KG1 (cell line): ENCODE measurements at places on chromosomes 1 and 21.

DNA sequence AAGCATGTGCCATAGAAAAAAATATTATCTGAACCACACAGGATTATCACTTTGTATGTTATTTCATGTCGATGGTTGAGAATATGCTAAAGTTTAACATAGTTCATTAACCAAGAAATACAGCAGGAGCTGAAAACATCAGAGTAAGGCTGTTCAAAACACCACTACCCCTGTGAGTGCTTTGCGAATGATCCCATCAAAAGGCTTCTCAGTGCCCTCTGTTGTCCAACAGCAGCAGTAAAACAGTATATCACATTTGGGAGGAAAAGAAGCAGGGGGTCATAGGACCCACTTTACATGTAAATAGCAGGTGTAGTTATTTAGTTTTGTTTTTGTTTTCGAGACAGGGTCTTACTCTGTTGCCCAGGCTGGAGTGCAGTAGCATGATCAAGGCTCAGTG, 289.4 kb upstream of the FMN2 start:
- DNase-seq: no peak

DNA sequence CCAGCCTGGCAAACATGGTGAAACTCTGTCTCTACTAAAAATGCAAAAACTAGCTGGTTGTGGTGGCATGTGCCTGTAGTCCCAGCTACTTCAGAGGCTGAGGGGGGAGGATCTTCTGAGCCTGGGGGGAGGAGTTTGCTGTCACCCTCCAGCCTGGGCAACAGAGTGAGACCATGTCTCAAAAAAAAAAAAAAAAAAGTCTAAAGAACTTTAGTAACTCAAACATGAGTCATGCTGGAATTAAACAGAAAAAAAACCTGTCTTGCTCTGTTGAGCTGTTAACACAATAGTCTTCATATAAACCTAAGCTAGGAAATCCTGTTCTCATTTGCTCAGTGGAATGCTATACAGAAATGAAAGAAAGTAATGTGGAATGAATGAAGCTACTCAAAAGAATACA, 16.7 kb upstream of the DISP1 start:
- no peak for DNase-seq

- DNase-seq: no peak
Observed at GRCh38 chr1:90640325-90640724, 76.8 kb downstream of the BARHL2 start.

- no peak for DNase-seq
Observed at GRCh38 chr1:84603223-84603622, 29.0 kb upstream of the CTBS start.

GRCh38 chr21:35716876-35717565, 343.3 kb downstream of the SETD4 start:
- DNase-seq: no peak

DNA sequence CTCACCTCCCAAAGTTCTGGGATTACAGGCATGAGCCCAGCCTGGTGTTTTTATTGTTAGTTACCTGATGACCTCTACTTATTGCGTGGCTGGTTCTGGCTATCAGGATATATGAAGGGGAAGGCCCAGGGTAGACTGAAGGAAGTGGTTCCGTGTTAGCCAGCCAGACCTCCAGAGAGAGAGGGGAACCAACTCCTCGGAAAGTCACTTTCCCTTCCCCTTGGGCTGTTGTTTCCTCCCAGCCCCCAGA, 2.5 kb upstream of the RCSD1 start:
- DNase-seq: no peak

DNA sequence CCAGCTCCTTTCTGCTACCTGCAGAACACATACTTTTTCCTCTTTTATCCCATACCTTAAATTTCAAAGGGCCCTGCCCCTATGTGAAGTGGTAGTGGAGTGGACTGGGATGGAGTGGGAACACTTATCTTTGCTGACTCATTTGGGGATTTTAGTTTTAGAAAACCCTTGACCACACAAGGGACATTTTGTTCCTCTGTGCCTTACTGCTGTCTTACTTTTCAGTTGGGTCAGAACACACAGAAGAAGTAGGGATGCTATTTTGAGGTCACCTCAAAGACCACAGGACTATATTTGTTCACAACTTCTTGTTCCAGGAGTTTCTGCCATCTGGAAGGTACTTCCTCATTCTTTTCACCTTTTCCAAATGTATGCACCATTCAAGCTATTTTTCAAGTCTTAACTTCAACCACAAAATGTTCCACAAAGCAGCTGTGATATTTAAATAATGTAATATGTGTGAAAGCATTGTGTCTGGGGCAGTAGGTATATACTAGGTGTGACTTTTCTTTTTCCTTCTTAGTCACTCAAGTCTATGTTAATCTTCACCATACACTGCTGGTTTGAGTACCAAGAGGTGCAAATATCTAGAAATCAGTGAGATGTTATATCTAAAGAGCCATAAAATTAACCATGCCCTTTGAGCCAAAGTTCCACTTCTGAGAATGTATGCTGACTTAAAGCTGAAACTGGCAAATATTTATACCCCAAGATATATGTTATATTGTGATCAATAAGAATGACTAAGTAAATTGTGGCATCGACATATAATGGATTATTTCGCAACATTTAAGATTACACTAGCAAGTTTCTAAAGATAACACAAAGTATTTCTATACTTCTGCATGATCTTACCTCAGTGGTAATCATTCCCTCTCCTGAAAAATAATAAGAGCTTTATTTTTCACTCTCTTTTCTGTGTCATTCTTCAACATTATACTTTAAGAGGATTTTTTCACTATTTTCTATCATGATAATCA, 308.5 kb downstream of the MRPL39 start:
- DNase-seq: no peak

- DNase-seq: no peak
Observed at GRCh38 chr1:193730017-193730416, 543.6 kb upstream of the B3GALT2 start.

- no peak for DNase-seq
Observed at GRCh38 chr1:31614414-31615005, 3.0 kb upstream of the HCRTR1 start.

GRCh38 chr1:65509912-65510680, 89.6 kb downstream of the LEPR start:
- no peak for DNase-seq

DNA sequence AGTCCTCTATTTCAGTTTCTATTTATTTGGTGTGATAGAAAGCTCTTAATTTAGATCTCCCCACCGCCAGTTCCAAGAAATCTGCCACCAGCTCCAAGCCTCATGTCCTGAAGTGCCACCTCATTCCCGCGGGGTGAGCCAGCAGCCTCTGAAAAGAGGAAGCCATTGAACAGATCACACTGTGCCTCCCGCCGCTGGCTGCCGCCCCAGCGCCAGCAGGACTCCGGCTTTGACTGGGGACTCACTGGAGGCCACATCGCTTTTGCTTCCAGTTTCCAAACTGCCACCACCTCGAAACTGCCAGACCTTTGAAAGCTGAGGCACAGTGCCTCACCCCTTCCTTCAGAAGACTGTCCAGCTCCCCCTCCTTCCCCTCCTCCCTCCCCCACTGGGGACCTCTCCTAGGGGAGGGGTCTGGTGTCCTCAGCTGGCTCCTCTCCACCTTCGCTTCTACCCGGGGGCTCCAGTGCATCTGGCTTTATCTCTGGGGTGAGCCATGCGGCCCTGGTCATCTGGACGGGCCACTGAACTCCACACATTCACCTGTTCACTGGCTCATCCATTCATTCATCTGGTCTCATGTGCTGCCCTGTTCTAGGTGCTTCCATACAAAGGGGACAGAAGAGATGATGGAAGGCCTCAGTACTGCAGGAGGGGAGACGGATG, 58.9 kb downstream of the VPS26C start:
- DNase-seq: peak; percentile 41

DNA sequence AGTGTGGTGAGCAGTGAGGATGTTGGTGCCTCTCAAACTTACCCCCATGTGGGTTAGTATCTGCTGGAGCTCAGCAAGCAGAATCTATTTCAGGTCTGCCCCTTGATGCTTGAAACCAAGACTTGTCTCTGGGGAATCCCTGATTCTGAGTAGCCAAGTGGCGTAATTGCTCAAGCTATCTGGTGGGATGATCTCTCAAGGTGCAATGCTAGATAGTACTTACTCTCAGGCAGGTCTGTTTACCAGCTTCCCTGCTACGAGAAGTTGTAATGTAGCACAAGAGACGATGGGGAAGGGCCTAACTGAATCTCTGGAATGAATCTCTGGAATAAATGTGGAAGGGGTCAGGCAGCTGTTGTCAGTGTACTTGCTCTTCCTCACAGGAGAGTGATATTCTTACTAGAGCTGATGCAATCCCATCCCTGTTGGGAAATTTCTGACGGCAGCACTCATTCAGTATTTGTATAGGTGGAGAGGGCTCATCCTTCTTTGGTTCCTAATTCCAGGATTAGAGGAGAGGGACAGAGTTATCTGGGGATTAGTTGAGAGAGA, 65.4 kb downstream of the MACF1 start:
- DNase-seq: no peak

GRCh38 chr1:19465123-19465522, 20.2 kb downstream of the CAPZB start:
- no peak for DNase-seq

DNA sequence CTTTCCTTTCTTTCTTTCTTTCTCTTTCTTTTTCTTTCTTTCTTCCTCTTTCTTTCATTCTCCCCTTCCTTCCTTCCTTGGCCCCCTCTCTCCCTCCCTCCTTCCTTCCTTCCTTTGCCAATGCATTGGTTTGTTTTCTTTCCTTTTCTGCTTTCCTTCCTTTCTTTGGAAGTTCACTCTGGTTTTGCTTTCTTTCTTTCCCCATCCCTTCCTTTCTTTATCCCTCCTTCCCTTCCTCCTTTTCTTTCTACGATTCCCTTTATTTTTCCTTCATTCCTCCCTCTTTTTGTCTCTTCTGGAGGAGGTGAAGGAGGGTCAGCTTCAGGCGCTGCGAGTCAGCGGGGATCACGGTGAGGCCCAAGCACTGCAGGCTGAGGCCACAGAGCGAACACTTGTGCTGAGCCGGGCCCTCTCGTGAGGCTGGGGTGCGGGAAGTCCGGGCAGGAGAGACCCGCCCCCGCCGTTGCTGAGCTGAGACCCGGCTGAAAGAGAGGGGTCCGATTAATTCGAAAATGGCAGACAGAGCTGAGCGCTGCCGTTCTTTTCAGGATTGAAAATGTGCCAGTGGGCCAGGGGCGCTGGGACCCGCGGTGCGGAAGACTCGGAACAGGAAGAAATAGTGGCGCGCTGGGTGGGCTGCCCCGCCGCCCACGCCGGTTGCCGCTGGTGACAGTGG, 1.5 kb downstream of the SIM2 start:
- DNase-seq: no peak

GRCh38 chr1:115666702-115667101, 24.9 kb downstream of the VANGL1 start:
- DNase-seq: no peak

DNA sequence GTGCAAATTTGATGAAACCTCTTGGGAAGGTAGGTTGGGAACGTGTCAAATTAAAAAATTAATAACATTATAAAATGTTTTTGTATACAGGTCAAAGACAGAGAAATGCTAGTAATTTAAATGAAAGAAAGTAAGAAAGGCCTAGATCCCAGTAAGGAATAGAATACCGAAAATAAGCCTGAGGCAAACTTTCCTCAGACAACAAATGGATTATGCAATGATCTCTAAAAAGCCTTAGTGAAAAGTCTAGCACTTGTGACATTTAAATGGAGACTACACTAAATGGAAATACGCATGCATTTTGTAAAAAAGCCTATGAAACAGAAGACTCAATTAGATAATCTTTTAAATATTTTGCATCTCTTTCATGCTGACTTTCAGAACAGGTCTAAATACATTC, 138.5 kb upstream of the ZNHIT6 start:
- no peak for DNase-seq

DNA sequence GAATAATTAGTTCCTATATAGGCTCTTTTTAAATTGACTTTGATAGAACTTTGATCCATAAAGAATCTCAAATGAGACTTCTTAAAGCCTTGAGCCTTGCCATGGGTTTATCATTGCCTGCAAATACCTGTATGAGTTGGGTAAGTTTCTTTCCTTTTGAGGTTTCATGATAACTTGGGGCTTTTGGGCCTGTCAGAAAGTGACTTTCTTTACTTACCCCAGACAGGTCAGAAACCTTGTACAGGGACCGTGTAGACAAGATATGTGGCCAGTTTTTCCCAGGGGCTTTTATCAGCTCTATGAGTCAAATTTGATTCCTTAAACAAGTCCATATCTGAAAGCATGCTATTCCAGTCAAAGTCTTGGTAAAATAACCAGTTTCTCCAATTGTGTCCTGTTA, 17.3 kb downstream of the KCTD3 start:
- DNase-seq: no peak

GRCh38 chr1:34879230-34879629, 19.7 kb upstream of the SMIM12 start:
- no peak for DNase-seq

DNA sequence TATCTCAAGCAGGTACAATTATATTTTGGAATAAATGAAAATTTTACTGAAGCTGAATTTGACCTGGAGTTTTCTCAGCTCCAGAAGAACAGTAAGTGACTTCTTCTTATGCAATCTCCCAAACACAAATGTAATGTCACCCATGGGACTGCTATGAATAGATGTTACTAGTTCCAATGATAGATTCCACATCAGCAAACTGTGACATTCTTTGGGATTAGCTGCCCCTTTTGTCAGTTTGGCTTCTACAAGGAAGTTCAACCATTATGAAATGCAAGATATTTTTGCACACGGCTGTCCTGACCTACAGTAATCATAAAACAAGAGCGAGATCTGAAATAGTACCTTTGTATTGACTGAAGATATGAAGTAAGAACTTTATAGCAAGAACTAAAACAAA, 27.8 kb upstream of the TSNAX start:
- no peak for DNase-seq

DNA sequence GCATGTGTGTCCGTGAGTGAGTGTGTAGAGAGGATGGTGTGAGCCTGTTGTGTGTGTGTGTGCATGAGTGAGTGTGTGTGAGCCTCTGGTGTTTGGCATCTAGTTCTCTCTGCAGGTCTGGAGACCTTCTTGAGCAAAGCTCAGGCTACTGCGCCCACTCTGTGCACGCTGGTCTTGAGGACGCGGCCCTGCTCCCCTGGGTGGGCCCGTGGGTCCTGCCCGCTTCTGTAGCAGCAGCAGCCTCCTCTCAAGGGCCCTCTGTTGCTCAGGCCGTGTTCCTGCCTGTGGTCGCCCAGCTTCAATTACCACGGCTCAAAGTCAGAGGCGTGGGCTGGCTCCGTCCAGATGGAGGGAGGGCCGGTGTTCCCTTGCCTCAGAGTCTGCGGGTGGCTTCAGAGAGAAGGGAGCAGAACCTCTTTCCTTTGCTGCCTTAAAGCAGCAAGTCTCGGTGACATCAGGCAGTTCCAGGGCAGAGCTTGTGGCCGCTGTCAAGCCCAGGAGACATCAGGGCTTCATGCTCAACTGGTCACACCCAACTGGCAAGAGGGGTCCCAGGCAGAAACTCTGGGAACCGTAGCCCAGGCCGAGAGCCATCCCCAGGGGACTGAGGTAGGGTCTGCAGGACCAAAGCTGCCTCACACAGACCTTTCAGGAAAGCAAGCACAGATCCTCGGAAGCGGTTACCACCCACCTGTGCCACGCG, 270.6 kb upstream of the VAMP3 start:
- no peak for DNase-seq
